ENCODE measurements at places on chromosomes 7 and 10. TPM values are rescaled to one million over a fixed set of nuclear protein-coding genes. Genes with fewer than 3 reads are reported as not detected.

The RBM33 gene
- total RNA-seq = 33.0 TPM

The SVIL gene
- 22.6 TPM for total RNA-seq

The ZNF33B gene
- total RNA-seq = 57.7 TPM

The EBLN1 gene
- total RNA-seq = not detected

The MBL2 gene
- not detected for total RNA-seq

The COL26A1 gene
- total RNA-seq = 31.6 TPM

The MUC3A gene
- 2.1 TPM for total RNA-seq

The NSUN5 gene
- 18.2 TPM for total RNA-seq

The LHFPL3 gene
- 66.0 TPM for total RNA-seq

The GAD2 gene
- total RNA-seq = 40.1 TPM

The ADIRF gene
- 4.8 TPM for total RNA-seq

The GIMAP5 gene
- total RNA-seq = 3.7 TPM

The SCIN gene
- 9.9 TPM for total RNA-seq

The IFIT1B gene
- total RNA-seq = 0.92 TPM

The SLC13A1 gene
- not detected for total RNA-seq

The CALHM1 gene
- 0.23 TPM for total RNA-seq

The CUBN gene
- total RNA-seq = 3.5 TPM

The TRPV5 gene
- total RNA-seq = 0.23 TPM

The IDE gene
- 20.5 TPM for total RNA-seq

The THSD7A gene
- 30.4 TPM for total RNA-seq

The SHTN1 gene
- 52.6 TPM for total RNA-seq

The CLRN3 gene
- total RNA-seq = not detected

The HMX2 gene
- total RNA-seq = 0.92 TPM

The CDK6 gene
- total RNA-seq = 20.3 TPM

The IRF5 gene
- total RNA-seq = 3.9 TPM

The HOXA1 gene
- not detected for total RNA-seq

The ADAMTS14 gene
- 0.23 TPM for total RNA-seq

The HMX3 gene
- total RNA-seq = 2.8 TPM

The TFEC gene
- 2.1 TPM for total RNA-seq

The TLX1 gene
- not detected for total RNA-seq

The PON1 gene
- total RNA-seq = 1.2 TPM

The TMEM176A gene
- total RNA-seq = 1.2 TPM

The FRAT2 gene
- 12.7 TPM for total RNA-seq

The PNPLA8 gene
- 81.4 TPM for total RNA-seq

The SOSTDC1 gene
- total RNA-seq = 9.7 TPM

The PSD gene
- 108 TPM for total RNA-seq

The FGL2 gene
- total RNA-seq = 2.3 TPM

The TMEM236 gene
- 0.23 TPM for total RNA-seq

The CYP2C19 gene
- total RNA-seq = not detected
